ENCODE measurements at places on chromosomes 2 and 18.

GRCh38 chr2:164257742-164258141, 363.5 kb downstream of the GRB14 start:
- DNase-seq, result peak; percentile 13

DNA sequence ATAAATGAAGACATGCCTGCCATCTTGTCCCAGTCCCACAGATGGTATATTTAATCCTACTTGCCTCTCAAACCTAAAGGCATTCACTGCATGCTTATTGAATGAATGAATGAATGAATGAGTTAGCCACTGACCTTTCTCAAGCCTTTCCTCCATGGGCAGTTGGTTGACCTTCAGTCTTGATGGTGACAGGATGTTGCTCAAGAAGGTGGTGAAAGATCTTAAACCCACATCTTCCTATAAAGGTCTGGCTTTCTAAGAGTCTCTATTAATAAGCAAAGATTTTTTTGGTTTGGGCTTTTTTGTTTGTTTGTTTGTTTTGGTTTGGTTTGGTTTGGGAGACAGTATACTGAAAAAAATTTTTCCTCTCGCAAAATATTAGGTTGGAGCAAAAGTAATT, 41.7 kb downstream of the KIAA2012 start:
- DNase-seq, result no peak

DNA sequence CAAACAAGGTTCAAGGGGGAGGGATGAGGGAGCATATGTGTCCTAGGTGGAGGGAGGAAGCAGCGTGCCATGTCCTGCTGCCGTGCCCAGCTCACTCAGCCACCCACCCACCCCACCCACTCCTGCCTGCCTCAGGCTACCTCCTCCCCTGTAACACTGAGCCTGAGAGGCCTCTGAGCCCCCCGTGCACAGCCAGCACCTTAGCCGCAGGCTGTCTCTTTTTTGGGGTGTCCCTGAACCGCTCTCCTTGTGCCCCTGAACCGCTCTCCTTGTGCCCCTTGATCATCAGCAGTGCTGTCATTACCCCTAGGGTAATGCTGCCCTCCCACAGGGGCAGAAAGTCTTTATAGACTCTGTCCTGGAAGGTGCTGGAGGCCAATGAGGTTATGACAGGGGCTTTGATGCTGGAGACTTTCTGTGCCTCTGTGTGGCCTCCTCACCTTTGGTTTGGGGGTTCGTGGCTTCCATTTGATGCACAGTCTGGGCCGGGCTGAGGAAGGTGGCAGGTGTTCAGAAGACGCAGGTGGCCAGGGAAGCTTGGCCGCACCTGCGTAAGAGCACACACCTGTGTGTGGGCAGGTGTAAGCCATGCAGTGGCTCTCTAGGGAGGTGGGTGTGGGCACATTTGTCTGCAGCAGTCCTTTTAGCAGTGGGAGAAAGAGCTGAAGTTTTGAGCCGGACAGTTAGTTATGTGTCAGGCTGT, 140.0 kb downstream of the SEPTIN10 start:
- no peak for DNase-seq

DNA sequence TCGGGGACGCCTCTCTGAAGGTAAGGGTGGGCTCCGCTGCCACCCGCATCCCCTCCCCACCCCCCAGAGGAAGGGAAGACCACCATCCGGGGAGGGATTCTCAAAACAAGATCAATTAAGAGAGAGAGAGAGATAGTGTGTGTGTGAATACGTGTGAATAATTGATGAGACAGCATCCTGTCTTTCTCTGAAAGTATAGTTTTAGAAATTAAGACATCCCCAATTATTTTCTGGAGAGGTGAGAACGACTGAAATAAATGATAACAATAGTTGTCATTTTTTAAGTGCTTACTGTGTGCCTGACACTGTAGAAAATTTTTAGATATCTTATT, 751 bp downstream of the IL18R1 start:
- no peak for DNase-seq

DNA sequence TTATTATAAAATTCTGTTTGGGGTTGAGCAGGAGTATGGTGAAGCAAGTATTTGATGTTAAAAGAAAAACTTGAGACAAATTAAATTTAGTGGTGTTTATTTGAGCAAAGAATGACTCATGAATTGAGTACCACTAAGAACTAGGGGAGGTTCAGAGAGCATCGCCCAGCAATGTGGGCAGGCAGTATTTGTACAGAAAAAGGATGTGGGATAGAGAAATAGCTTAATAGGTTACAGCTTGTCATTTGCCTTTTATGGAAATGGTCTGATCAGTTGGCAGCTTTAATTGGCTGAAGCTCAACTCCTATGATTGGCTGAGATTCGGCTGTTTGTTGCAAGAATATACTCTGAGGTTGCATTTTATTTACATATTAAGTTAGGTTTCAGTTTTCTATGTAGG, 68.2 kb downstream of the LRATD1 start:
- no peak for DNase-seq

- no peak for DNase-seq
Measured at GRCh38 chr18:21004726-21005125, 106.9 kb downstream of the ROCK1 start.

All from Ammon's horn (tissue), 1 donor.